ENCODE measurements at places on chromosomes 3 and 15. TPM values are rescaled to one million over a fixed set of nuclear protein-coding genes. Genes with fewer than 3 reads are reported as not detected.

NR2E3 gene
- not detected for total RNA-seq

MORC1 gene
- not detected for total RNA-seq

- no peak for DNase-seq
These were observed 20.0 kb downstream of the ATRIP start for GRCh38 chr3:48466386-48467109.

DNA sequence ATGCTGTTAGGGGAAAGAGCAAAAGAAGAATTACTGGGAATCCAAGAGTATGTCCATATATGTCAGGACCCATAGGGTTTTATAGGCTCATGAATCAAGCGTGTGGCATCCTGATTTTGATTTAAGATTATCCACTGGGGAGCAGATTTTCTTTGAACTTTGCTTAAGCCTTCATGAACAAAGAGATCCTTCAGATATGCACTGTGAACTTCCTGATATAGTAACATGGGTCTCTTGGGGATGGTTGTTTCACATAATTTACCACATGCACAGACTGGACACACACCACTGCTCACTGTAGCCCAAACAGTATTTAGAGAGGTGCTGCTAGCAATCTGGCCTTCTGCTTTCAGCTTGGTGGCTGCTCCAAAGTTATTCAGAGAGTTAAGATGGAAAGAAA, 200.9 kb upstream of the ZPLD1 start:
- DNase-seq, result no peak

- no peak for DNase-seq
These were observed 133.1 kb downstream of the IL1RAP start for GRCh38 chr3:190646996-190647395.

All from epithelial cell of proximal tubule (primary cell).